ENCODE measurements at places on chromosomes 2 and 18.

DNA sequence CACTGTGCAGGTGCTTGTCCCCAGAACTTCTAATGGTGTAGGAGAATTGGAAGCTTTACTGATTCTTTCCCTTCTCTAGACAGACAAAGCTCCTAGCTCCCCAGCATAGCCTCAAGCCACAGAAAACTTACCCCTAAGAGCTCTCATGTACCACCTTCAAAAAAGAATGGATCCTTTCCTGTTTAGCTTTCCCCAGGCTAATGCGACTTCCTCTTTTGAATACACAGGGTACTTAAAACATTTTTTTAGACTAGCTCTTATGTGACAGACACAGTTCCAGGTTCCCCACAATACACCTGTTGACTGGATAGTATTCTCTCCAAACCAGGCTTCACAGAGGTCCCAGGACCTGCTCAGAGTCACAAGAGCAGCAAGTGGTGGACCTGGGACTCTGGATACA is 8.3 kb downstream of the CTAGE1 start:
- no peak for DNase-seq

DNA sequence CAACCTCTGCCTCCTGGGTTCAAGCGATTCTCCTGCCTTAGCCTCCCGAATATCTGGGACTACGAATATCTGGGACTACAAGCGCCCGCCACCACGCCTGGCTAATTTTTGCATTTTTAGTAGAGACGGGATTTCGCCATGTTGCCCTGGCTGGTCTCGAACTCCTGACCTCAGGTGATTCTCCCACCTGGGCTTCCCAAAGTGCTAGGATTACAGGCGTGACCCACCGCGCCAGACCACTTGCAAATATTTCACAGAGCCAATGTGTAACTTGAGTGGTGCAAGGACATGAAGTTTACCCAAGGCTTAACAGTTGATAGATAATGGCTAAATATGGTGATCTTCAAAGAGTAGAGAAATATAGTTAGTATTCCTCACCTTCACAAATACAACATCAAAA is 14.1 kb upstream of the MTIF2 start:
- DNase-seq = no peak

DNA sequence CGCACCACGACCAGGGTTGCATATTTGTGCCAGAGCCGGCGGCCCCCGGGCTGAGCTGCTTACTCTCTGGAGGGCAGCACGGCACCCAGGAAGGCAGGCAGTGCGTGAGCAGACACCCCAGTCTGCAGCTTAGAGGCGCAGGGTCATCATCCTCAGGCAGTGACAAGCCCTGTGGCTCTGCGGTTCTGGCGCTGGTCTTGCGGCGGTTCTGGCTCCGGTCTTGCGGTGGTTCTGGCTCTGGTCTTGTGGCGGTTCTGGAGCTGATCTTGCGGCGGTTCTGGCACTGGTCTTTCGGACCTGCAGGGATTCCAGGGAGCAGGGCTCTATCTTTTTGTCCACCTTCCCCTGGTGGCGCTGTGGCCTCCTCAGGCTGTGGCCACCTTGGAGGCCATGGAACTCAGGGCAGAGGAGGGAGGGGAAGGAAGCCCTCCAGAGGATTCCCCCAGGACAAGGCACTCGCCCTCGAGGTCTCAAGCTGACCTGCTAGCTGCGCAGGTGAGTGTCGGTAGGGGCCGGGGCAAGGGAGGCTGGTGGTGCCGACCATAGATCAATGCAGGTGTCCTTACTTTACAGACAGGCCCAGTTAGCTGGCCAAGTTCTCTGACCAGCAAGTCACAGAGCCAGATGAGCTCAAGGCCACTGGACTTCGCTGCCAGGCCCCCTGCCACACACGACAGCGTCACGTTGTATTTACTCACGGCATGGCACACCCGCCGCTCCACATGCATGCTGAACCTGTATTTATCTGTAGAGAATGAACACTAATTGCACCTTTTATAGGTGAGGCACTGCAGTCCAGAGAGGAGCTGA is 14.9 kb downstream of the ESPNL start:
- DNase-seq = no peak

DNA sequence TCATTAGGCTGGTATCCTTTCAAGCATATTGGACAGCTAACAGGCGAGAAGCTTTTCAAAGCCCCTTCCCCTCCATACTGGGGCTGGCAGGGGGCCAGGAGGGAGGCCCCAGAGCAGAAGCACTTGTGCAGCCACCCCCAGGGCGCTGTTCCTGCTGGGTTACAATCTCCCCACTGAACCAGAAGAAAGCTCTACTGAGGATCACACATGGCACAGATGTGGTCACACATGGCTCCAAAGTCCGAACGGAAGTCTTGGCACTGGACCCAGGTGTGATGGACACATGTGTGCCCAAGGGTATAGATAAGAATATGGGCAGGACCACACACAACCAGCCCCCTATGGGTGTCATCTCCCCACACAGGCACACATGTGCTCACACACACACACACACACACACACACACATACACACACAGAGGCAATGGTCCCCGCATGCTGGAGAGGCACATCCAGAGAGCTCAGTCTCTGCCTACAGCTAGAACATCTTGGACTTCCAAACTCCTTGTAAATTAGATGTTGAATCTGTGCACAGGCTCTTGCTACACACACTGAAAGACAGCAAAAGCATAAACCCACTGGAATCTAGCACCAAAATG is 56.4 kb downstream of the TTC32 start:
- no peak for DNase-seq

- no peak for DNase-seq
Measured at GRCh38 chr2:38438133-38438882, 61.2 kb upstream of the ATL2 start.

GRCh38 chr2:173077506-173078177 is 2.0 kb downstream of the MAP3K20 start:
- DNase-seq = no peak

- DNase-seq = no peak
Measured at GRCh38 chr2:71473346-71474031, 20.1 kb downstream of the DYSF start.

GRCh38 chr2:152740743-152741328 is 22.4 kb downstream of the ARL6IP6 start:
- DNase-seq = no peak

DNA sequence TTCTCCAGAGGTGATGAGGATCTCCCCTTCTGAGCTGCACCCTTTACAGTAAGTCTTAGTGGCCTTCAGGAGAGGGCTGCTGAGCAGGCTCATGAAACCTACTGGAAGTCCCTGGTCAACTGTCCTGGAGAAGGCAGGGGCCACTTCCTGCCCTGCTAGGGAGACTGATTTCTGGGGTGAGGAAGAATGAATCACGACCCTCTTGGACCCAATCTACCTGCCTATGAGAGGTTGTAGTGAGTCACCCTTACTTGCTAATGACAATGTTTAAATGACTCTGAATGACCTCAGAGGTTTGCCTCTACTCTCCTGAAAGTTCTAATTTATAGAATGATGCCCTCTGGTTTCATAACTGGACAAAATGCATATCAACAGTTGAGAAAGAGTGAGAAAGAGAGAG is 79.4 kb upstream of the FAM136A start:
- DNase-seq = no peak

DNA sequence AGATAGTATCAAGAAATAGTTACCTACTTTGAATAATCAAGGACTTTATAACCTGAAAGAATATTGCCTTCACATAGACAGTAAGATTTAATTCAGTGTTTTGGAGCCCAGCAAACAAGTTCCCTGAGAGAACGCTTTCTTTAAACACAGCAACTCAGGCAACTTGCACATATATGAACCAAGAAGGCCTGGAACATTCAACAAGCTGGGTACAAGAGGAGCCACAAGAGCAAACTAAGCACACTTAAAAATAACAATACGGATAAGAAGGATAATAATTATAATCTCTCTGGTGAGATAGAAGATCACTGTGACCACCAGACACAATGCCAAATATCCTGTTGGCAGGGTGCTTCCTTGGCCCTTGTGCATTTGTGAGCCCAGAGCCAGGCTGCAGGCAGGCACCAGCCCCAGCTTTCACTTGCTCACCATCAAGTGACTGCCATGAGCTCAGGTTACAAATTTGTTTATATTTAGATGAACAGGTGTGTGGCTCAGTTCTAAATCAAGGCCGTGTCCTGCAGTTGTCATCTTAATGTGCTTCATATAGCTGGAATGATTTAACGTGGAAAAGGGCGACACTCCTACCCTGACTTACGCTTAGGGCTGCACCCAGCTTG is 446.6 kb downstream of the IRS1 start:
- DNase-seq = no peak

GRCh38 chr18:74819433-74820059 is 221.9 kb downstream of the ZNF407 start:
- no peak for DNase-seq

GRCh38 chr2:65960953-65961352 is 474.0 kb upstream of the MEIS1 start:
- no peak for DNase-seq

GRCh38 chr2:229634601-229635370 is 79.6 kb downstream of the DNER start:
- no peak for DNase-seq

- no peak for DNase-seq
Measured at GRCh38 chr2:226611944-226612318, 187.7 kb downstream of the IRS1 start.

DNA sequence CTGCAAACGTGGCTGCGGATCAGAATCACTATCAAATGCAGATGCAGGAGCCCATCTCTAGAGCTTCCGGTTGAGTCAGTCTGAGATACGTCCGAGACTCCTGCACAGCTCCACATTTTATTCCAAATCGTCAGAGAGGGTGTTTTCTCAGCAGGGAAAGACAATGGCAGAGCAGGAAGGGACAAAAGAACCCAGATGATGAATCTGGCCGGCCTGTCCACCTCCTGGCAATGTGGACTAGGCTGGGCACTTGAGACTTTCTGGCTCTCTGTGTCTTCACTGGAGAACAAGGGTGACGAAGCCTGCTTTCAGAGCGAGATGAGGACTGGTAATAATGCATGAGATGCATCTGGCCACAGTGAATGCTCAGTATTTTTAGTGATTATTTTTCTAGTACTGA is 255.9 kb upstream of the MYT1L start:
- no peak for DNase-seq

GRCh38 chr2:102253753-102254150 is 57.6 kb upstream of the IL1RL1 start:
- no peak for DNase-seq

DNA sequence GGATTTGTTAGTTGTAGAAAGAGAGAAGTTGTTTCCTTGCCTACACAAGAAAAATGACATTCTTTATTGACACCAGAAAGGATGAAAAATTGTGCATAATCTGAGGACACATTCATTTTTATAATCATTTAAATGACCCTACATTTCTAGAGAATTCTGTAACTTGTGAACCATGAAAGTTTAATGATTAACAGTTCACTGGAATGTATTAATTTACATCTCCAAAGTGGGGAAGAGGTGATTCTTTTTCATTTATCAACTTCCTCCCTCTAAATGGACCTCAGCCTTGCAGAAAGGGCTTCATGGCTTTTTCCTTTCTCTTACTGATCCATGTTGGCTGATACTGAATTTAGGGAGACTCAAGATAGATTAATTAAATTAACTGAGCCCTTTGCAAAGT is 565.2 kb upstream of the LINC00305 start:
- no peak for DNase-seq

DNA sequence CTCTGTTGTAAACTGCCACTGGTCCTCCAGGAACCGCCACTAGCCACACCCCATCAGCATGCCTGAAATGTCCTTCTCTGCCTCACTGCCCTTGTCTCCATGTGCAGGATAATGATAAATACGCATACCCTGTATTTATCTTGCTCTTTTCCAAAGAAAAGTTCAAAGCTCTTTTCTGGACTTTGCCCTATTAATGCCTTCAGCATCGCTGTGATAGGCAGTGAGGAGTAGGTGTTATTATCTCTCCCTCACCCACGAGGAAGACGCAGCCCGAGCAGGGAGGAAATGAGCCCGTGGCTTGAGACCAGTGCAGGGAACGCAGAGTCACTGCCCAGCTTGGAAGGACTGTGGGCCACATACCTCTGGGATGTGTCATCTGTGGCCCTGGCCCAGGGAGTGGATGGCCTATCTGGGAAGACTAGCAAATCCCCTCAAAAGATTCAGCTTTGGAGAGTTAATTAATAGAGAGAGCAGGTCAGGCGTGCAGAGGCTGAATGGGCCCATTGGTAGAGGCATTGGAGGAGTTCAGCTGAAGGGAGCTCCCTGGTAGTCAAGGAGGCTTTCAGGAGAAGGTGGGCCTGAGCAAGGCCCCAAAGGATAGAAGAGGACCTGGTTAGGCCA is 39.5 kb upstream of the MCFD2 start:
- no peak for DNase-seq

- DNase-seq = no peak
Measured at GRCh38 chr18:70175216-70175615, 30.3 kb downstream of the RTTN start.

DNA sequence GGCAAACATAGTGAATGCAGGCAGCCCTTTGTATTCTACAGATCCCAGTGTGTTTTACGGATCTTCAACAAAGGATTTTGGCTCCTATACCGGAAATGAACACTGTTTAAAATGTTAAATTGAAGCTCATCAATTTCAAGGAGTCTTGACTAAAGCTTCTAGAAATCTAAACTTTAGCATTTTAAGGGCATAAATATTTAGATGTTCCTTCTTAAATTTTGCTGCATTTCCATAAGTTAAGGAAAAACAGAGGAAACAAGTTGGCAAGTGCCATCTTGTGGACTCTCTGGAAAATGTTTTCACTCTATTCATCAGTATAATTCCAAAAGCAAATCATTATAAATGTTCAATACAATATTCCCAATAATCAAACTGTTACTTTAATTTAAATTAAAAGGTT is 19.6 kb downstream of the CHN1 start:
- no peak for DNase-seq

DNA sequence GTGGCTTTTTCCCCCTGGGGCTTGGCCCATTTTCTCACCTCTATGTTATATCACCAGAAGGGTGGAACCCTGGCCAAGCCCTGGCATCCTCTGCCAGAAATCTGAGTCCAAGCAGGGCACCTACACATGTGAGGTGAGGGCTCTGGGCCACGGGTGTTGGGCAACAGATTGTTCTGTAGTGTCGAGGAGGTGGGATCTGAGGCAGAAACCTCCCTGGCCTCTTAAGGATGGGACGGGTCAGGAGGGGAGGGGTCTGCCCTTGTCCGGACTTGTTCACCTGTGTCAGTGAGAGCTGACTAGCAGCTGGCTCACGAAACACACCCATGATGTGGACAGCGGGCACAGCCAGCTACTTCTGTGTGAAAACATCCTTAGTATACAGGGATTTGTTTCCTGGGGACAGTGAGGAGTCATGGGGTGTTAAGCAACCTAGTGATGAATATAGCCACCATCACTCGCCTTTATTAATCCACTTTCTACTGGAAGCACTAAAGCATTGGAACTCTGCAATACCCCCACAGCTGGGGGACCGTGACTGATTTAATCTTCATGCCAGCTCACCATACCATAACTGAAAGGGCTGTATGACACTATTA is 35.6 kb downstream of the EPAS1 start:
- DNase-seq = no peak

DNA sequence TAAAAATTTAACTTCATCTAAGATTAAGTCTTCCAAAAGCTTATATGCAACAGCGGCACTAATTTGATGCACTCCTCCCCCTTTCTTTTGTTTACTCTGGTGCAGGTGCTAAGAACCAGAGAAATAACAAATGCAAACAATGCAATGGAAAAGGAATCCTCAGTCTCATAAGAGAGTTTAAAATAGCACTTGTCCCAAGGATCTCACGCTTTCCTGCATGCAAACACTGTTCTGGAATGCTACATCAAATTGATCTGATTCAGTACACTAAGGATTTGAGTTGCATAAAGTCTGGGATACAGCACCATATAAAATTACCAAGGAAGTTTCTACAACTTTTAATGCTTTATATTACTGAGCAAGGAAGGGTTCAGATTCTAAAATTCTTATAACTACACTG is 50.5 kb downstream of the SEPTIN10 start:
- no peak for DNase-seq
